ENCODE measurements at places on chromosomes 6 and 20.

- DNase-seq: no peak
Observed at GRCh38 chr20:34431168-34431567, 68.1 kb downstream of the ITCH start.

DNA sequence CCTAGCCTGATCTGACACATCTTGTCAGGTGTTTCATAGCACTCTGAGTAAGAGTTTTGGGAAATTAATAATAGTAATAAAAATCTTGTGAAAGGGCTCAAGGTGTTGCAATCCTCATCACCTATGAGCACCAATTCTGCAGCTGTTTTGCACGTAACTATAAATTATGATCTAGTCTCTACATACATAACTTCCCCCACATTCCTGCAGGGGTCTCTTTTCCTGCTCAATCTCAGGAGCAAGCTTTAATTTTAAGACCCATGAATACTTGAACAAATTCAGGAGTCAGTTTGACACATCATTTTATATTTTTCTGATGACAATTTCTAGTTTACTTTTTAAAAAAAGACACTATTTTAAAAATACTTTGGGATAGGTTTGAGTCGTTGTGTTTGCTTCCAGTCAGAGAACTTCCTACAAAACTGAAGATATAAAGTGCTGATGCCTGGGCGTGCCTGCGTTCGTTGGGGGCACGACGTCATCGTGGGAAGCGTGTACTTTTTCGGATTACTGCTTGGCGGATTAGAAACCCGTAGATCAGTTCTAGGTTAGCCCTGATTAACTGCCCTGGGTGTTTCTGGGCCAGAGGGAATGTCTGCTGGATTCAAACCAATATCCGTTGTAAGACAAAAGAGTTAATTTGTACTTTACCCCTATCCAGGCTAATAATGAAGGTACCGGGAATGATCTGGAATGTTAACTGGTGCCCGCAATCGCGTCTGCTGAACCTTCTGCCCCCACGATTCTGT is 1.0 kb upstream of the E2F3 start:
- peak; percentile 6 for DNase-seq

GRCh38 chr6:100347901-100348550 is 116.7 kb downstream of the SIM1 start:
- DNase-seq: no peak

GRCh38 chr20:12966468-12967085 is 42.2 kb upstream of the SPTLC3 start:
- no peak for DNase-seq

GRCh38 chr6:145809785-145810184 is 4.8 kb downstream of the FBXO30 start:
- no peak for DNase-seq

GRCh38 chr6:37484786-37485170 is 14.9 kb downstream of the CCDC167 start:
- DNase-seq: no peak

- no peak for DNase-seq
Observed at GRCh38 chr6:1170794-1171193, 141.1 kb upstream of the FOXQ1 start.

DNA sequence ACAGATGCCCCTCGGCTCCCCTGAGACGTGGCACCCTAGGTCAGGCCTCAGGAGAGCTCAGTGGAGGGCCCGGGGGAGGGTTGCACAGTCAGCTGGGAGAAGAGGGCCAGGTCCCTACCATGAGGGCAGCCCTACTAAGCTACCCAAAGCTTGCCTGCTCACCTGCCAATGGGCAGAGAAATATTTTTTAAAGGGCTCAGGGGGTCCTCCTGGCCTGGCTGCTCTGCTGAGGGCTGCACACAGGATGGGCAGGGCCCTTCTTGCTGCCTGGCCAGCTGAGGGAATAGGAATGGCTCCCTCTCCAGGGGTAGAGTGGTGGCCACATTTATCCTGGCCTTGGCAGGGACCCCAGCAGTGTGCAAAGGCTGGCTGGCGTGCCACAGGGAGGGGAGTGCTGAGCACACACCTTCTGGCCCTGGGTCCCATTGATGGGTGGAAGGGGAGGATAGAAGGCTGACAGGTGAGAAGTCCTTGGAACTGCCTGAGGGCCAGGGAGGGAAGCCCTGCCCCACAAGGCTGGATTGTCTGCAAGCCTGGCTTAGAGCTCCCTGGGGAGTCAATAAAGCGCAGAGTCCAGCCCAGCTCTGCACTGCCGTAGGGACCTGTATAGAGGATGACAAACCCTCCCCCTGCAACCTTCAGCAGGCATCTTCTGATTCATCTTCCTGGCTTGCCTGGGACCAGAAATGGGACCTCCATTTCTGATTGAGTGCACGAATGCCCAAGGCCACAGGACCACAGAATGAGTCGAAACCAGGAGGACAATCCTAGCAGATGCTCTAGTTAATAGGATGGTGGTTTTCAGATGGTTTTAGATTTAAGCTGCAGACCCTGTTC is 62.1 kb downstream of the NOL4L start:
- DNase-seq: no peak

- no peak for DNase-seq
Observed at GRCh38 chr6:168161371-168161750, 82.3 kb upstream of the FRMD1 start.

GRCh38 chr6:116884530-116884929 is 7.5 kb downstream of the RFX6 start:
- DNase-seq: no peak

- no peak for DNase-seq
Observed at GRCh38 chr6:142803032-142803431, 141.9 kb downstream of the HIVEP2 start.

DNA sequence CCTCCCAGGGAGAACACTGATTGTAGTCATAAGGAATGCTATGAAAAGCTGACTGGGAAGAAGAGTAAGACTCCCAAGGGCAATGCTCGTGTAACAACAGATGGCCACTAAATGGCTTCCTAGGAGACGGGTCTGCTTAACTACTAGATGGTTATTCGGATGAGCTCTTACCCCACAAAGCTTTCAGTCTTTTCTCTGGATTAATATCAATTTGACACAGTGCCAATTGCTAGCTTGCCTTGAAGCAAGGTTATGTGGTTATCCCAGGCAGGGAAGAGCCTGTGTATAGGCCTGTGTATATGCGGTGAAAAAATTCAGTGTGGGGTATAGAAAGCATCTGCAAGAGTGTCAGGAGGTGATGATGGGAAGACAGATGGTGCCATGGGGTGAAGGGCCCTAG is 86.4 kb upstream of the NOX3 start:
- no peak for DNase-seq

DNA sequence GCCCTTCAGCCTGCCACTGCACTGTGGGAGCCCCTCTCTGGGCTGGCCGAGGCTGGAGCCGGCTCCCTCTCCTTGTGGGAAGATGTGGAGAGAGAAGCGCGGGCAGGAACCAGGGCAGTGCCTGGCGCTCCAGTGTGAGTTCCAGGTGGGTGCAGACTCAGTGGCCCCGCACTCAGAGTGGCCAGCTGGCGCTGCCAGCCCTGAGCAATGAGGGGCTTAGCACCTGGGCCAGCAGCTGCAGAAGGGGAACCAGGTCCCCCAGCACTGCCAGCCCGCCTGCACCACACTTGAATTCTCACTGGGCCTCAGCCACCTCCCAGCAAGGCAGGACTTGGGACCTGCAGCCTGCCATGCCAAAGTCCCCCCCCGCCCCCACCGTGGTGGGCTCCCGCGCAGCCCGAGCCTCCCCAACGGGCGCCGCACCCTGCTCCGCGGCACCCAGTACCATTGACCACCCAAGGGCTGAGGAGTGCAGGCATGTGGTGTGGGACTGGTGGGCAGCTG is 205.9 kb downstream of the CLVS2 start:
- no peak for DNase-seq
